RPMI7951 (cell line): ENCODE measurements at places on chromosomes 12 and 14. TPM values are rescaled to one million over a fixed set of nuclear protein-coding genes. Genes with fewer than 3 reads are reported as not detected.

DNA sequence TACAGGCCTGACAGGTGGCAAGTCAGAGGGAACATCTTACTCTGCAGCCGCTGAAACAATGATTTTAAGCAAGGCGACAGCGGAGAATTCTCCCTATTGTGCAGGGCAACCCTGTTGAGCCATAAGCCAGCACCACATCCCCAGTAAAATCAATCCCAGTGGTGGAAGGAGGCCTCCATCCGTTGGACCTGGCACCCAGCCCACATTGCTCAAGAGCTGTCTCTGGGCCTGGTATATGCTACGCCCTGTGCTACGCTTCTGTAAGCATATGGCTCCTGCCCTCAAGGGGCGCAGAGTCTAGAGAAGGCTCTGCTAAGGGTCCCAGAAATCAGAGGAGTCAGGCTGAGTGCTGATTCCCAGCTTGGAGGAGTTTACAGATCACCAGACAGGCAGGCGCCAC lies 265.5 kb downstream of the CACNA1C start:
- no peak for DNase-seq

- no peak for DNase-seq
These were observed 6.7 kb downstream of the C12orf54 start for GRCh38 chr12:48489012-48489411.

DNA sequence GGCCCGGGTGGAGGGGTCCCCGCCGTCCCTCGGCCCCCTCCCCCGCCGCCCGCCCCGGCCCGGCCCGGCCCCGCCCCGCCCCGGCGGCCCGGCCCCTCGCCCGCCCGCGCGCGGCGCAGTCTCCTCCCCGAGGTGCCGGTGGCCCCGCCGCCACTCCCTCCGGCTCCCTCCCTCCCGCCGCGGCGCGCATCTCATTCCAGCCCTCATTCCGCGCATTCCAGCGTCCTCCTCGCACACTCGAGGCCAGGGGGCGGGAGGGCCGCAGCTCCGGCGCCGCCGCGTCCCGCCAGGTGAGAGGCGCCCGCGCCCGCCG lies at the start of gene TEAD4:
TEAD4 (plus strand) TSS at position 206 of the 313 bp plus-strand sequence.
- peak; percentile 75 for DNase-seq

Gene ABCD2
- under 0.01 and 0.10 TPM in 2 replicates for total RNA-seq

Gene ITGB7
- total RNA-seq: 0.96 and 1.1 TPM in 2 replicates

Gene MAX
- total RNA-seq: 28.2 and 36.8 TPM in 2 replicates

Gene TROAP
- 49.3 and 59.5 TPM in 2 replicates for total RNA-seq

GRCh38 chr14:22650960-22651521 lies 6.9 kb upstream of the OR6J1 start:
- DNase-seq: peak; percentile 80

Gene RNF212B
- total RNA-seq: not detected in 2 replicates

DNA sequence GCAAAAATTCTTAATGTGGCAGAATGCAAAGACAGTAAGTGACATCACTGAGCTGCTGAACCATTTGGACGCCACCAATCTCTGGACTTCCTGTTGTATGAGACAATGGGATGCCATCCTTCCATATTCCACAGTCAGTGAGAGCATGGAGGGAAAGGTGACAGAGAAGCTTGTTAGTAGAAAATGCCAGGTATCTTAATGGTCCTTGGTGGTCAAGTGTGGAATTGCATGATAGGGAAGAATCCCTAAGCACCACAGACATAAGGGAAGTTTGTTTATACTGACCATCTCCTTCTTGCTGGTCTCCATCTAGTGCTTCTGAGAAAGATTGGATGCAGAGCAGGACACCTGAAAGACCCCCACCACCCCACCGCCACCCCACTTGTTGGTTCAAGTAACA lies 1410.0 kb upstream of the TMEM132C start:
- no peak for DNase-seq

Gene TAS2R20
- total RNA-seq: 0.24 and 0.68 TPM in 2 replicates

GRCh38 chr12:38850461-38850860 lies 54.9 kb downstream of the CPNE8 start:
- DNase-seq: peak; percentile 3

- DNase-seq: no peak
These were observed 720 bp upstream of the SLC22A17 start for GRCh38 chr14:23353433-23353780.

Gene PMEL
- 0.84 and 1.1 TPM in 2 replicates for total RNA-seq

Gene KRT83
- not detected in 2 replicates for total RNA-seq

DNA sequence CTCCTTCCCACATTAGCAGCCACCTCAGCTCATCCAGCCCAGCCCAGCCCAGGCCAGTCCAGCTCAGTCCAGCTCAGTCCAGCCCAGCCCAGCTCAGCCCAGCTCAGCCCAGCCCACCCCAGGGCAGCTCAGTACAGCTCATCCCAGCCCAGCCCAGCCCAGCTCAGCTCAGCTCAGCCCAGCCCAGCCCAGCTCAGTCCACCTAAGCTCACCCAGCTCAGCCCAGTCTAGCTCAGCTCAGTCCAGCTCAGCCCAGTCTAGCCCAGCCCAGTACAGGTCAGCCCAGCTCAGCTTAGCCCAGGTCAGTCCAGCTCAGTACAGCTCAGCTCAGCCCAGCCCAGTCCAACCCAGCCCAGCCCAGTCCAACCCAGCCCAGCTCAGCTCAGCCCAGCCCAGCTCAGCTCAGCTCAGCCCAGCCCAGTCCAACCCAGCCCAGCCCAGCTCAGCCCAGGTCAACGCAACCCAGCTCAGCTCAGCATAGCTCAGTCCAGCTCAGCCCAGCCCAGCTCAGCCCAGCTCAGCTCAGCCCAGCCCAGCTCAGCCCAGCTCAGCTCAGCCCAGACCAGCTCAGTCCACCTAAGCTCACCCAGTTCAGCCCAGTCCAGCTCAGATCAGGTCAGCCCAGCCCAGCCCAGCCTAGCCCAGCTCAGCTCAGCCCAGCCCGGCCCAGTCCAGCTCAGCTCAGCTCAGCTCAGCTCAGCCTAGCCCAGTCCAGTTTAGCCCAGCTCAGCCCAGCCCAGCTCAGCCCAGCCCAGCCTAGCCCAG lies 63.0 kb downstream of the TMEM121 start:
- DNase-seq: no peak

DNA sequence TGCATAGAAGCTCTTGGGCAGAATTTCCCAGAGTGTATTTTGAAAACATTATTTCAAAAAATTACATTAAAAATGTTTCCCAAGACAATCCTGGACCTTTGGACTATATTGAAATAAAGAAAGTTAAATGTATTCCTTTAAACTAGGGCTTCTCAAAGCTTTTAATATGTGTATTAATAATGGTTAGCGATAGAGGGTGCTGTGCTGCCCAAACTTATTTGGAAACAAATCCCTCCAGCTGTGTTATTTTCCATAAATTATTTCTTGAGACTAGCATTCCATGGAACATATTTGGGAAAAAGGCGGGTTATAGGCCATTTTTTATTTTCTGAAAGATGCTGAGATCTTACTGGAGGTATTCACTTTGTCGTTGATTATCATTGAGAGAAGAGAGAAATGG lies 397.8 kb upstream of the MIS18BP1 start:
- no peak for DNase-seq

Gene TAS2R19
- total RNA-seq: 0.24 TPM in 1 of 2 replicates, not detected in the other

GRCh38 chr14:25250516-25250915 lies 200.6 kb upstream of the STXBP6 start:
- DNase-seq: no peak

DNA sequence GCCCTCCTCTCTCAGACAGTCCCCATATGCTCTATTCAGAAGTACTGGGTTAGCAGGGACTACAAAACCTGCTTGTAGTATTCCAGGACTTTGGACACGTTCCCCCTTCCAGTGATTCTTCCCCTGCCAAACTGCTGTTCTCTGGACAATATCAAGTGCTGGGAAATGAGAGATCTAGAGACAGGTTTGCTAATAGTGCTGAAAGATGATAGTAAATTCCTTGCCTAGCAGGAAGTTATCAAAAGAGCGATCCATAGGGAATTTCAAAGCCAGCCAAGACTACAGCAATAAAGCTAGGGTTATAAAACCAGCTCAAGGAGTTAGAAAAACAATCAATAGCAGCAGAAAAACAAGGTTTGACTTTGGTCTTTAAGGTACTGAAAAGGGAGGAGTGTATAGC lies 15.2 kb downstream of the SLC7A8 start:
- no peak for DNase-seq

DNA sequence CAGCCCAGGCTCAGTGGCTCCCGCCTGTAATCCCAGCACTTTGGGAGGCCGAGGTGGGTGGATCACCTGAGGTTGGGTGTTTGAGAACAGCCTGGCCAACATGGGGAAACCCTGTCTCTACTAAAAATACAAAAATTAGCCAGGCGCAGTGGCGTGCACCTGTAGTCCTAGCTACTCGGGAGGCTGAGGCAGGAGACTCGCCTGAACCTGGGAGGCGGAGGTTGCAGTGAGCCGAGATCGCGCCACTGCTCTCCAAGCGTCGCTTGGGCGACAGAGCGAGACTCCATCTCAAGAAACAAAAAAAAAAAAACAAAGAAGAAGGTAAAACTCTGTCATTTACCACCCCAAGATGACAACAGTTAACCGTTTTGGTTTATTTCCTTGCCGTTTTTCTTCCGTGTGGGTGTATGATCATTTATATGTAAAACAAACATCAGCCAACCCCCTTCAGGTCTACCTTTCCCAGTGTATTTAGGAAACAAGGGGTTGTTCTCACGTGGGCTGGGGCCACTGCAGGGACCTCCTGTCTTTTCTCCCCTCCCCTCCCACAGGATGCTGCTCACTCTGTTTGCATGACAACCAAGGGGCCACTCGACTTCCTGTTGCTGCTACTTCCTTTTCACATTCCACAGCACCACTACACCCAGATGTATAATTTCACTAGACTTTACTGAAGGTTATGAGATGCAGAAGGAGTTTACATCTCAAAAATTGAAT lies 13.6 kb downstream of the TTC9 start:
- no peak for DNase-seq

- DNase-seq: no peak
These were observed 732.5 kb downstream of the GALC start for GRCh38 chr14:87260460-87260859.
